ENCODE measurements at places on chromosomes 4 and X. TPM values are rescaled to one million over a fixed set of nuclear protein-coding genes. Genes with fewer than 3 reads are reported as not detected.
A peak's percentile ranks its signal among the peaks of the same experiment; 100 is the strongest.

GRCh38 chr4:121277194-121278105, 103.4 kb downstream of the QRFPR start:
- no peaks in the 10 kb centered on the region for H3K36me3 ChIP-seq
- no peak overlapping the region for H3K4me3 ChIP-seq
- no peak overlapping the region for H3K27ac ChIP-seq
- no peaks in the 10 kb centered on the region for H3K27me3 ChIP-seq

DNA sequence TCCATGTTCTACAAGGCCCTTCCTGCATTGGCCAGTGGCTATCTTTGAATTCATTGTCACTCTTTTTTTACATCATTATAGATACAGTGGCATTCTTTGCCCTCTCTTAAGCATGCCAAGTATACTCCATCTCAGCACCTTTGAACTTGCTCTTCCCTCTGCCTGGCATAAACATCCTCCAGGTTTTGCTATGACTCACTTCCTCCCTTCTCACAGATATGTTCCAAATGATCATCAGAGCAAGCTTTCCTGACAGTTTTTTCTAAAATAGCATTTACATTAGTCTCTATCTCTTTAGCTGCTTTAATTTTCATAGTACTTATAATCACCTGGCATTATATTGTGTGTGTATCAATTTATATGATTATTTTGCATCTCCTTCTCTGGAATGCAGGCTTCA, 553.3 kb upstream of the MAGEB2 start:
- peak overlapping the region; percentile 7 for H3K27ac ChIP-seq
- H3K4me1 ChIP-seq, result peaks cover 14% of the 10 kb centered on the region
- no peaks in the 10 kb centered on the region for H3K27me3 ChIP-seq

GRCh38 chr4:20408611-20409010, 156.9 kb downstream of the SLIT2 start:
- H3K4me1 ChIP-seq, result peaks cover 10% of the 10 kb centered on the region
- H3K27me3 ChIP-seq, result no peaks in the 10 kb centered on the region
- H3K36me3 ChIP-seq, result peaks cover 6% of the 10 kb centered on the region
- no peak overlapping the region for H3K4me3 ChIP-seq
- no peak overlapping the region for H3K27ac ChIP-seq
- DNase-seq, result no peak

DNA sequence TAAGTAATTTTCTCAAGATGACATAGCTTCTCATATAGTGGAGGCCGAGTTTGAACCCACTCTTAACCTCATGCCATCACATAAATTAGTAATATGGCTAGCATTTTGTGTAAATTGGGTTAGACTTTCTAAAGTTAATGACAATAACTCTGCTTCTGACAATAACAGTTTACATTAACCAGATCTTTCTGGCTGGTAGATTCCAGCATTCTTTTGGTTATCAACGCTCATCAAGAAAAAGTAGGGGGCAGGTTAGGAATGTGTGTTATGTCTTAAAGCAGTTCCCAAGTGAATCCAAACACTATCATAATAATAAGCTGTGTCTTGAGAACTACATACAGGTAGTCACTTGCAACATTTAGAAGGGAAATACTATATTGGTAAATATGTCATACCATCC, 162.5 kb downstream of the PRDM5 start:
- peaks cover 41% of the 10 kb centered on the region for H3K4me1 ChIP-seq
- no peaks in the 10 kb centered on the region for H3K27me3 ChIP-seq
- no peak overlapping the region for H3K4me3 ChIP-seq

Gene BDH2
- 105 TPM for total RNA-seq

DNA sequence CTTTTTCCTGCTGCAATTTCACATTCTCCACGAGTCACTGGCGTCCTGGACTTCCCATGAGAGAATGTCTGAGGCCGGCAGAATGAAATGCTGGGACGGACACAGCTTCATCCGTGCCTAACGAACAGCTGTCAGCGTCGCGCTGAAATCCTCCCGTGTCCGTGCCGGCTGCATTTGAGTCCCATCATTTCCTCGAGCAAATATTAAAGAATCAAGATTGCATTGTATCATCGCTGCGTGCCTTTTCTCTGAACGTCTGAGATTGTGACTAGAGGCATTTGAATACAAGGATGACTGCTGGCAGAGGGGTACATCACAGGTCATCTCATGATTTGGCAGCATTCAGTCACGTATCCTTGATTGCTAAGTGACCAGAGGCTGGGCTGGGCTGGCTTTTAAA, 279.9 kb downstream of the ASMT start:
- H3K27ac ChIP-seq, result no peak overlapping the region
- H3K4me3 ChIP-seq, result no peak overlapping the region
- no peaks in the 10 kb centered on the region for H3K4me1 ChIP-seq
- H3K27me3 ChIP-seq, result no peaks in the 10 kb centered on the region
- no peak for DNase-seq

DNA sequence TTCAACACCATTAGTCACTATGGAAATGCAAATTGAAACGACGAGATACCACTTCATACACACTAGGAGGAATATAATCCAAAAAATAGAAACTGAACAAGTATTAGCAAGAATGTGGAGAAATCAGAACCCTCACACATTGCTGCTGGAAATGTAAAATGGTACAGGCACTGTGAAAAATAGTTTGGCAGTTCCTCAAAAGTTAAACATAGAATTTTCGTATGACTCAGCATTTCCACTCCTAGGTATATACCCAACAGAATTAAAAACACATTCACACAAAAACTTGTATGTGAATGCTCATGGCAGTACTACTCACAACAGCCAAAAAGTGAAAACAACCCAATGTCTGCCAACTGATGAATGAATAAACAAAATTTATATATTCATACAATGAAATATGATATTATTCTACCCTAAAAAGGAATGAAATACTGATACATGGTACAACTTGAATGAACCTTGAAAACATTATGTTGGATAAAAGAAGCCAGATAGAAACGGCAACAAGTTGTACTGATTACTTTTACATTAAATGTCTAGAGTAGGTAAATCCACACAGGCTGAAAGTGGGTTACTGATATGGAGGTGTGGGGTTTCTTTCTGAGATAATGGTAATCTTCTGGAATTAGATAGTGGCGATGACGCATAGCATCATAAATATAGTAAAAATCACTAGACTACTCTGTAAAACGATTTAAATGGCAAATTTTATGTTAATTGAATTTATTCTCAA, 22.3 kb downstream of the TEC start:
- no peak overlapping the region for H3K4me3 ChIP-seq
- H3K27ac ChIP-seq, result no peak overlapping the region
- DNase-seq, result no peak
- peaks cover 20% of the 10 kb centered on the region for H3K4me1 ChIP-seq
- H3K36me3 ChIP-seq, result peaks cover 2% of the 10 kb centered on the region

- DNase-seq, result no peak
- H3K27ac ChIP-seq, result no peak overlapping the region
- no peaks in the 10 kb centered on the region for H3K36me3 ChIP-seq
- H3K27me3 ChIP-seq, result no peaks in the 10 kb centered on the region
- no peaks in the 10 kb centered on the region for H3K4me1 ChIP-seq
- H3K4me3 ChIP-seq, result no peak overlapping the region
Measured at GRCh38 chrX:134653835-134654234, 4.4 kb downstream of the PLAC1 start.

- peaks cover 3% of the 10 kb centered on the region for H3K36me3 ChIP-seq
- peaks cover 44% of the 10 kb centered on the region for H3K4me1 ChIP-seq
- no peaks in the 10 kb centered on the region for H3K27me3 ChIP-seq
- no peak for DNase-seq
Measured at GRCh38 chr4:174716986-174717770, 111.9 kb downstream of the GLRA3 start.

DNA sequence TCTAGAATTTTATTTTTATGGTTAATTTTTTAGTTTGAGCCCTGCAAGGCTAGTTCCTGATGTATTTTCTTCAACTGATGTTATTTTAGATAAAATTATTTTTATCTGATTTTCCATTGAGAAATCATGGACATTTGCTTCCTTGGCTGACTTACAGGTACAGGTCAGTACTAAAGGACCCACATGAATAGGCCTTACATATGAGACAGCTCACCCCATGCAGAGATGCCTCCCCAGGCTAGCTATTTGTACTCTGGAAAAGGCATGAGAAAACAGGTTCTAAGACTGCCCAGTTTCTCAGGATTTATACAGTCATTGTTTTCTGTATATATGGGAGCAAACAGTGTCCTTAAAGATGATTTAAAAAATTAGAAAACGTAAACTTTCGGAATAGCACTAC, 255.5 kb downstream of the BMPR1B start:
- no peak overlapping the region for H3K4me3 ChIP-seq
- H3K36me3 ChIP-seq, result no peaks in the 10 kb centered on the region
- H3K27me3 ChIP-seq, result no peaks in the 10 kb centered on the region
- no peak overlapping the region for H3K27ac ChIP-seq
- DNase-seq, result no peak
- H3K4me1 ChIP-seq, result peaks cover 6% of the 10 kb centered on the region
